ENCODE measurements at places on chromosomes 5 and 9. TPM values are rescaled to one million over a fixed set of nuclear protein-coding genes. Genes with fewer than 3 reads are reported as not detected.

NEUROG1 gene
- not detected for total RNA-seq

TAL2 gene
- total RNA-seq, result not detected

SPINK6 gene
- not detected for total RNA-seq

DAP gene
- total RNA-seq, result 32.1 TPM

CDO1 gene
- total RNA-seq, result 1.5 TPM

BTNL9 gene
- not detected for total RNA-seq

ORM2 gene
- not detected for total RNA-seq

PKD2L2 gene
- total RNA-seq, result 0.38 TPM

TRPM6 gene
- total RNA-seq, result not detected

ENDOG gene
- total RNA-seq, result 14.9 TPM

CRB2 gene
- total RNA-seq, result not detected

ARHGEF37 gene
- 8.2 TPM for total RNA-seq

ABHD17B gene
- total RNA-seq, result 19.9 TPM

UBE2QL1 gene
- total RNA-seq, result not detected

TMEM174 gene
- total RNA-seq, result not detected

TMEM8B gene
- 2.0 TPM for total RNA-seq

PPP1R2B gene
- total RNA-seq, result 0.19 TPM

PDE8B gene
- total RNA-seq, result 0.56 TPM

GNA14 gene
- total RNA-seq, result 4.0 TPM

INSL4 gene
- not detected for total RNA-seq

FTMT gene
- total RNA-seq, result not detected

PCDHGA12 gene
- total RNA-seq, result 14.7 TPM

TERT gene
- not detected for total RNA-seq

PCDHA7 gene
- 2.5 TPM for total RNA-seq

LCN1 gene
- under 0.01 TPM for total RNA-seq

UGT3A2 gene
- total RNA-seq, result not detected

CA9 gene
- total RNA-seq, result 0.38 TPM

GABRG2 gene
- not detected for total RNA-seq

SHISAL2B gene
- not detected for total RNA-seq

PPIC gene
- total RNA-seq, result 88.0 TPM

C9orf40 gene
- total RNA-seq, result 4.8 TPM

HMCN2 gene
- total RNA-seq, result under 0.01 TPM

CDH18 gene
- total RNA-seq, result under 0.01 TPM

PLCXD3 gene
- total RNA-seq, result under 0.01 TPM

SLC45A2 gene
- not detected for total RNA-seq

ADAMTS6 gene
- 208 TPM for total RNA-seq

OTULINL gene
- total RNA-seq, result 0.56 TPM

DMRT2 gene
- not detected for total RNA-seq

CD180 gene
- total RNA-seq, result not detected

CDC20B gene
- total RNA-seq, result 0.56 TPM

FIBCD1 gene
- total RNA-seq, result 3.3 TPM
